ENCODE measurements at places on chromosomes 5 and 9. TPM values are rescaled to one million over a fixed set of nuclear protein-coding genes. Genes with fewer than 3 reads are reported as not detected.

BASP1 gene
- 3.7 TPM for total RNA-seq

CDH18 gene
- not detected for total RNA-seq

ZNF608 gene
- 6.8 TPM for total RNA-seq

GHR gene
- 12.9 TPM for total RNA-seq

ANKRD18B gene
- not detected for total RNA-seq

PCDHGA12 gene
- 4.8 TPM for total RNA-seq

SV2C gene
- total RNA-seq, result 0.44 TPM

FBLL1 gene
- total RNA-seq, result not detected

OR1J2 gene
- total RNA-seq, result not detected

AFF4 gene
- total RNA-seq, result 32.1 TPM

FAM200C gene
- 4.9 TPM for total RNA-seq

FAM81B gene
- total RNA-seq, result 6.2 TPM

CACNA1B gene
- 0.19 TPM for total RNA-seq

- no peak for DNase-seq
Observed at GRCh38 chr5:68898951-68899471, 194.8 kb upstream of the SLC30A5 start.

DNA sequence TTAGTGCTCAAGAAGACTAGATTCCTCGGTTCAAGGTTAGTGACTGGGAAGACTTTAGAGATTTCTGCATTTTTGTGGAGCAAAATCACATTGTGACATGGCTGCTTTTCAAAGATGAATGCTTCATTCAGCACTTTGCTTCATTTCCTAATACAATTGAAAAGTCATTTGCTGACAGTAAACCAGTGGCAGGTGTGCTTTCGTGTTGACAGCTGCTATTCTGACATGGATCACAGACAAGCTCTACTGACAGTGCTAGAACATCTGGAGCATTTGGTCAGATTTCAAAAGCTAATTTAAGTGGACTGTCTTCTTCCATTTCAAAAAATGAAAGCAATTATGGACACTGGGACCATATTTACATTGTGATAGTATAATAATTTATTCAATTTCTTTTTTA is 1060.1 kb downstream of the PTPRD start:
- no peak for DNase-seq

DNA sequence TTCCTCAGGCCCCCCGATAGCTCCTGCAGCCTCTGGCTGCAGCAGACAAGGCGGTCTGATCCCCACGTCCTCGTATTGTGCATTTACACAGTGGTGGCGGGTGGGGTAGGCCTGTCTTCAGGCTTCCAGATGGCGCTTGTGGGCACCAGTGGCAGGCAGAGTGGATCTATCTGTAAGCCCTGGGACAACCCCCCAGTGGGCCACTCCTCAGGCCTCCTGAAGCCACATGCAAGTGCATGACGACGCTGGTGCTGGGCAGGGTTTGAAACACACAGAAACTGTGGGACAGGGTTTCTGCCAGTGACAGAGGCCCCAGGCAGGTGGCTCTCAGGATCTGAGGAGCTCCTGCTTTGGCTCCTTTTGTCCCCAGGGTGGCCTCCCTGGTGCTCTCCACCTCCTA is 42.0 kb downstream of the SLF1 start:
- no peak for DNase-seq

GRCh38 chr5:116076496-116076895 is 8.3 kb upstream of the COMMD10 start:
- no peak for DNase-seq

DNA sequence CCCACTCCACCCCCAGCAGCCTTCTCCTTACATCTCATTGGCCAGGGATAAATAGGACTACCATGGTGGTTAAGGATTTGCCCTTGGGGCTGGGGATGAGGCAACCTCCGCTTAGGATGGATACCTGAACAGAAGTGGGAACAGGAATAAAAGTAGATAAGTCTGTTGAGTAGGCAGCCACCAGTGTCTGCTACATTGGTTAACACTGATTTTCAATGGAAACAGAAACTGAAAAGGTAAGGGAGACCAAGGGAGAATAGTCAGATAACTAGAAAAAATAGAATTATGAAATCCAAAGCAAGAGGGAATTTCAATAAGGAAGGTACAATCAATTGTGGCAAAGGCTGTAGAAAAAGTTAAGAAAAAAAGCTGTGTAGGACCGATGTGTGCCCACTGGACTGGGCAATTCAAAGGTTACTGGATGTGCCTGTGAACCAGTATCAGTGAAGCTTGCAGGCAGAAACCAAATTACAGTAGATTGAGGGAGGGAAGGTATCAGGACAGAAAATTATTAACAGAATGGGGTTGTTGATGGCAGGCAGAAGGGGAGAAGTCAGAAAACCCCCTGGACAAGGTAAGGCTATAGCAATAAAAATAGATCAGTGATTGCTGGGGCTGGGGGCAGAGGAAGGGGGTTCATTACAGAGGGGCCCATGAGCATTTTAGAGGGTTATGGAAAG is 48.7 kb downstream of the DNAJC21 start:
- DNase-seq, result no peak

- DNase-seq, result no peak
Observed at GRCh38 chr5:42718591-42718990, 38.0 kb upstream of the CCDC152 start.

DNA sequence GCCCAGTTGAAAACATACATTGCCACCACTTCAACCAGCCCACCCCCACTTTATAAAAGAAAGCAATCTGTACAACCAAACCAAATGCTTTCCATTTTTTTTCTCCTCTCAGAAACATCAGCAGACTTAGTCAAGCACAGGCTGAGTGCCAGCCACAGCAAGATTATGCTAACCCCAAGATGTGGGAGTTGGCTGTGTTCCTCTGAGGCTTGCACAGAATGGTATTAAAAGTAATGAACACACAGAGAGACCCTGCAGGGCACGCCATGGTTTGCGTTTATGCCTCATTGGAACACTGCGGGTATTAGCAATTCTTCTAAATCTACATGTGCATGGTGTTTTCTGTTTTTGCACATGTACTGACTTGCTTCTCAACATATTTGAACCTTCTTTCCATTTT is 419.9 kb upstream of the GRAMD2B start:
- peak; percentile 50 for DNase-seq

DNA sequence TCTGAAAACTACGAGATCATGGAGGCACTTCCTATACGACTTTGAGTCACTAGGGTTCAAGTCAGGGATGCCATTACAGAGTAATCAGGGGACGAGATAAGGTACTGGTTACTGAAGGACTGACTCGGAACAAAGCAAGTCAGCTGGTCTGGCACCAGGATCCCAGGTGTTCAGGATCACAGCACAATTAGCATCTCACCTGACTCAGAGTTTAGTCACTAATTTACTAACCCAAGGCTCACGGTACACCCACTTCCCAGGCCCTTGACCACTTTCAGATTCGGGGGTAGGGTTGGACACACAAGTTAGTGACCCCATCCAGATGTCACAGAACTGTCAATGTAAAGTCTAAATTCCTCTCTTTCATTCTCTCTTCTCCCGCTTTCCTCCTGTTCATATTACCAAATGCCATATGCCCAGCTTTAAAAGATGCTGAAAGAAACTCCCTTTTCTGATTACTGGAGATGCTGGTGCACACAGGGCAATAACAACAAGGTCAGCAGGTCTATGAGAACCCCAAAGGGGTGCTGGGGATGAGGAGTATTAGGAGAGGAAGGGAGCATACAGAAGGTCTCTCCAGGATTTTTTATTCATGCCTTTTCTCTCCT is 657.8 kb downstream of the TLE1 start:
- no peak for DNase-seq

- no peak for DNase-seq
Observed at GRCh38 chr5:124806026-124806372, 59.6 kb upstream of the ZNF608 start.

GRCh38 chr9:79575547-79575946 is 3.8 kb downstream of the TLE4 start:
- DNase-seq, result no peak

- no peak for DNase-seq
Observed at GRCh38 chr5:171571663-171572062, 152.2 kb downstream of the FGF18 start.

DNA sequence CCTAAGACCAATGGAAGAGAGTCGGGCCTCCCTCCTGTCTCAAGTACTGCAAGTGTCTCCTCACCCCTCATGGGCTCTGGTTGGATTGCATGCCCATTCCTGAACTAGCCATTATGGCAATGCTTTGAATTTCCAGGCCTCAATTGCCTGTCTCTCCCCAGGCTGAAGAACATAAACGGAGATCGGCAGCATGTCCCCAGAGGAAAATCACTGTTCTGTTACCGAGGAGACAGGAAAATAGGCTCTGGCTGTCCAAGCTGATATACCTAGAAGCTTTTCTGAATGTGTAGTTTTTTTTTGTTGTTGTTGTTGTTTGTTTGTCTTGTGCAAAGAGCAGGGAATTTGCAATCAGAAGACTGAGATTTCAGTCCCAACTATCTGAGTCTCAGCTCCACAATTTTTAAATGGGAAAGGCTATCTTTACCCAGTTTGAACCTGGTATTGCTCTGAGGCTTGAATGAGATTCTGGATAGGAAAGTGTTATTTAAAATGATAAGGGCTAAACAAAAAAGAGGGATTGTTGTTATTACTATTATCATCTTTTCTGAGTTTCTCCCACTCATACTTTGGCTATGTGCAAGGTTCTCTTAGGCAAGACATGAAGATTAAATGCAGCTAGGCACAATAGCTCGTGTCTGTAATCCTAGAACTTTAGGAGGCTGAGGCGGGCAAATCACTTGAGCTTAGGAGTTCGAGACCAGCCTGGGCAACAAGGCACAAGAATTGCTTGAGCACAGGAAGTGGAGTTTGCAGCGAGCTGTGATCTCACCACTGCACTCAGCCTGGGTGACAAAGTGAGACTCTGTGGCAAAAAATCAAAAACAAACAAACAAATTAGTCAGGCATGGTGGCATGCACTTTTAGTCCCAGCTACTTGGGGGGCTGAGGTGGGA is 77.2 kb upstream of the KLF9 start:
- DNase-seq, result no peak

DNA sequence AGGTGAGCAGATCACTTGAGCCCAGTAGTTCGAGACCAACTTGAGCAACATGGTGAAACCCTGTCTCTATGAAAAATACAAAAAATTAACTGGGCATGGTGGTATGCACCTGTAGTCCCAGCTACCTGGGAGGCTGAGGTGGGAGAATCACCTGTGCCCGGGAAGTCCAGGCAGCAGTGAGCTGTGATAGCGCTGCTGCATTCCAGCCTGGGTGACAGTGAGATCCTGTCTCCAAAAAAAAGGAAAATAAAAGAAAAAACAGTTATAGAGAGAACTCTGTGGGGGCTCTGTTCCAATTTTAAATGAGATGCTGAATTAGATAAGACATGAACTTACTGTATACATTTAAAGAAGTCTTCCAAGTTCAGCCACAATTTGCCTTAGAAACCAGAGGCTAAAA is 44.2 kb downstream of the SLC38A9 start:
- no peak for DNase-seq

GRCh38 chr5:109739741-109740728 is 50.3 kb downstream of the MAN2A1 start:
- no peak for DNase-seq

DNA sequence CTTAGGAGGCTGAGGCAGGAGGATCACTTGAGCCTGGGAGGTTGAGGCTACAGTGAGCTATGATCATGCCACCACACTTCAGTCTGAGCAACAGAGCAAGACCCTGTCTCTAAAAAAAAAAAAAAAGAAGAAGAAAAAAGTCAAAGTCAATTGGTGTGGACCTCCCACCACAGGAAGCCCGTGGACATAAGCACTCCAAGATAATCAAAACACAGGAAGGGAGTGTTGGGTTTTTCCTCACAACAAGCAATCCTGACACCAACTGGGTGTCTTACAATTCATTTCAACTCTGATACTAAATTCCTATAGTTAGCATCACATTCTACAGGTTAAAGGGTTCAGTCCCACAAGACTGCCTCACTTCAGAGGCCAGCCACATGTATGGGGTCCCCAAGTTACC is 70.7 kb downstream of the PDE6A start:
- DNase-seq, result no peak

DNA sequence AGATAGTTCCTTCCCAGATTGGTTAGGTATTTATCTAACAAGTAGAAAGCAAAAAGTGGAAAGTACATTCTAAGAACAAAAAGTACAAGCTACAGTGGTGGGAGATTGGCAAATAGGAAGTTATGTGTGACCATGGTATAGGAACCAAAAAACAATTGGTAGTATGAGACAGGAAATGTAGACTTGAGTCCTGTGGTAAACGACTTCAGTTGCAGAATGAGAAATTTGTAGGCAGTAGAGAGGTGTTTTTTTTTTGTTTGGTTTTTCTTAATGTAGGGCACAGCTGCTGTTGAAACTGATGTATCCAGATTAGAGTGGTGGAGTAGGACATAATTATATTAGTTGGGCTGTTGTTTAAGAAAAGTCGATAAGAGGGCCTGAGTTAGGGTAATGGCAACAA is 72.0 kb downstream of the CCNH start:
- no peak for DNase-seq

DNA sequence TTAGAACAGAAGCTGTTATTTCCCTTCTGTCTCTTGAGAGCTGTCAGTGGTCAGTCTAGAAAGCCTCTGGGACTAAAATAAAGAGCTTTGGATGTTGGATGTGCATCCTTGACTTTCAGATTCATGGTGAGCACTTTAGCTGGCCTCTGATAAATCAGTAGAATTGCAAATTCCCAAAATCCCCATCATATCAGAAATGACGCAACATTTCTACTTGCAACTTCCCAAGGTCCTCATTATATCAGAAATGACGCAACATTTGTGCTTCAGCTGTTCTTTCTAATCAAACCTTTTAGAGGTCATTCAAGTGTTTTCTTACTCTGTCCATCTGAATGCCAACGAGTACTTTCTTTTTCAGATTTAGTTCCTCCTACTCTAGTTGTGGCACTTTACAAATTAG is 167.3 kb upstream of the MOCS2 start:
- DNase-seq, result no peak

- no peak for DNase-seq
Observed at GRCh38 chr9:136602193-136602885, 56.5 kb upstream of the NOTCH1 start.

DNA sequence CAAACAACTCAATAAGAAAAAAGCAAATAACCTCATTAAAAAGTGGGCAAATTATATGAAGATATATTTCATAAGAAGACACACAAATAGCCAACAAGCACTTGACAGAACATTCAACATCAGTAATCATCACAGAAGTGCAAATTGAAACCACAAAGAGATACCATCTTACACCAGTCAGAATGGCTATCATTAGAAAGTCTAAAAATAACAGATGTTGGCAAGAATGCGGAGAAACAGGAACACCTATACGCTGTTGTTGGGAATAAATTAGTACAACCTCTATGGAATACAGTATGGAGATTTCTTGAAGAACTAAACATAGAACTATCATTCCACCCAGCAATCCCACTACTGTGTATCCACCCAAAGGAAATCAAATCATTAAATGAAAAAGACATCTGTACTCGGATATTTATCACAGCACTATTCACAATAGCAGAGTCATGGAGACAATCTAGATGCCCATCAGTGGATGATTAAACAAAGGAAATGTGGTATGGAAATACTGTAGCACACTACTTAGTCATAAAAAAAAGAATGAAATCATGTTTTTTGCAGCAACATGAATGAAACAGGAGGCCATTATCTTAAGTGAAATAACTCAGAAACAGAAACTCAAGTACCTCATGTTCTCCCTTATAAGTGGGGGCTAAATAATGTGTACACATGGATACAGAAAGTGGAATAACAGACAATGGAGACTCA is 106.8 kb upstream of the FST start:
- DNase-seq, result no peak
